Lower lobe of right lung (tissue), 2 donors: ENCODE measurements at places on chromosomes 4 and X.

DNA sequence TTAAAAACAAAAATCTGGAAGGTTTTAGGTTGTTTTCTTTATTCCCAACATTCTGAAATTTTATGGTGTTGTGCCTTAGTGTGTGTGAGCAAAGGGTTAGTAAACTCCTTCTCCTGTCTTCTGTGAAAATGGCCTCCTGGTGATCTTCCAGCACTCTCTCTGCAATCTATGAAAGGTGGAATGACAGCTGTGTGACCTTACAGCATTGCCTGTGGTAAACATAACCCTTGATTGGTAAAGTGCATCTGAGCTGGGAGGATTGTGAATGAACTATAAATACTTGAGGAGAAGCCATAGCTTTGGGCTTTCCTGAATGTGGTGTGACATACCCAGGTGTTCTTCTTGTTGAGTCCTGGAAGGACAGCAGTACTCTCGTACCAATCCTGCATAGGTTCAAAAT, 10.0 kb downstream of the ART3 start:
- no peak for DNase-seq

DNA sequence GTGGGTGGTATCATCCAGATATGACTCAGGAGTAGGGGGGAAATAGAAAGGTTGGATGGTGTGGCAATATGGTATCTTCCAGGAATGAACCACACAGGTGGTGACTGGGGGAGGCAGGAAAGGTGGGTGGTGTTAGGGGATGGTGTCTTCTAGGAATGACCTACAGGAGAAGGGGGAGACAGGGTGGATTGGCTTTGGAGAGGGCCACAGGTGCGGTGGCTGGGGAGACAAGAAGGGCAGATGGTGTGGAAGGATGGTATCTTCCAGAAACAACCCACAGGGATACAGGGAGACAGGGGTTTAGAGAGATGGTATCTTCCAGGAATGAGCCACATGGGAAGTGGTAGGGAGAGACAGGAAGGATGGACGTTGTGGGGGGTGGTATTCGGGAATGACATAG, 64.0 kb downstream of the MAOA start:
- no peak for DNase-seq

DNA sequence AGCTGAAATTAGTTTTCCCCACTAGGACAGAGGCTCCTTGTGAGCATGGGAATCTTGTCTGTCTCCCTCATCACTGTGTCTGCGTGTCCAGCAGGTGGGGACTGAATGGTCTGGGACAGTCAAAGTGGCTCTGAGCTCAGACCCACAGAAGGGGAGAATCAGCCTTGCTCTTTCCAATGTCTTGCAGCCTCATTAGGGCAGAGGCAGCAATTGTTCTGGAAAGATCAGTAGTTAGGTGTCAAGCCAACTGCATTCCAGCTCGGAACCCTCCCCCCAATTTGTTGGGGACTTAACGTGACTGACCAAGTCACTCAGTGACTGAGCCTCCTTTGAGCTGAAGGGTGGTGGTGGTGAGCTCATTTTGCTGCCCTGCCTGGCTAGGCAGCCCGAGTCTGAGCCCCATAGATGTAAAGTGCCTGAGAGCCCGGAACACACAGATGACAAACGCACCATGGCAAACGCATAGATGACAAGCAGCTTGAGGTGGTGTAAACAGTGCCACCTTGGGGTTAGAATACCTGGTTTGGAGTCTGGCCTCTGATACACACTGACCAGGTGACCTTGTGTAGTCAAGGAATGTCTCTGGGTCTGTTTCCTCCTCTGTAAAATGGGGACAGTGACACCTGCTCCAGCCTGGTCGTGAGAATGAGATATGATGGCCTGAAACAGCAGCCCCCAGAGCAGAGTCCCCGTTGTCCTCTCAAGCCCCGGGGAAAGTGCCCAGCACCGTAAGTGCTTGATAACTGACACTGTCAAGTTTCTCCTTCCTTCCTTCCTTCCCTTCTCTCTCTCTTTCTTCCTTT, 2.7 kb upstream of the SORCS2 start:
- DNase-seq, result peak; percentile 17

GRCh38 chr4:37573566-37573965, 112.6 kb downstream of the RELL1 start:
- no peak for DNase-seq

DNA sequence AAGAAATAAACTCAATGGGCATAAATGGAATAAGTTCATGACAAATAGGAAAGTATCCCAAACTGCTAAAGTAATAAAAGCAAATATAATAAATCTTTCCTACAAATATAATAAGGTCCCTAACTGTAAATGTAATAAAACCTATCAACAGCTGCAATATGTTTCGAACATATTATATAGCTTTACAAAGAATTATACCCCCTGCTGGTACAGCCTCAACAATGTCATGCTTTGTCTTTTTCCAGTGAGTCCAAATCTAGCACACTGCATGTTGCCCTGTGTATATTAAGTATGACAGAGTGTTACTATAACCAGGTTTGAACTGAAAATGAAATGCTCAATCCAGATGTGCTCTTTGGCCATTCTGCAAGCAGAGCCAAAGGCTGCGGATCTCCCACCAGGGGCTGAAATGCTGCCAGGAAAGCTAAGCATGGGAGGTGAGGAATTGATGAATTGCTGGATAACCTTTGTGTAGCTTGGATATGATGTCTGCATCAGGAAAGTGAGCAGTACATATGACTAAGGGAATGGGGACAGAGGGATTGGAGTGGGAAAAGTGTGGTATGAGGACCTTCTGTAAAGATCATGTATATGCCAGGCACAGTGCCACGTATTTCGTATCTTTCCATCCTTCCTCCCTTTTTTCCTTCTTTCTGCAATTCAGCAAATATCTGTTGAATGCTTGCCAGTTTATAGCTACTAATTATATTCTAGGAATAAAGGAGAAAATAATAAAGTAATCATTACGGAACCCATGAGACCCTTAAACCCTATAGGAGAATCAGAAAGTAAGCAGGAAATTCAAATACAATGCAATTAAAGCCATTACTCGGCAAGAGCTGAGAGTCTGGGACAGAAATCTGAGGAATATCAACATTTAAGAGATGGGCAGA, 954.6 kb upstream of the LCORL start:
- DNase-seq, result no peak

DNA sequence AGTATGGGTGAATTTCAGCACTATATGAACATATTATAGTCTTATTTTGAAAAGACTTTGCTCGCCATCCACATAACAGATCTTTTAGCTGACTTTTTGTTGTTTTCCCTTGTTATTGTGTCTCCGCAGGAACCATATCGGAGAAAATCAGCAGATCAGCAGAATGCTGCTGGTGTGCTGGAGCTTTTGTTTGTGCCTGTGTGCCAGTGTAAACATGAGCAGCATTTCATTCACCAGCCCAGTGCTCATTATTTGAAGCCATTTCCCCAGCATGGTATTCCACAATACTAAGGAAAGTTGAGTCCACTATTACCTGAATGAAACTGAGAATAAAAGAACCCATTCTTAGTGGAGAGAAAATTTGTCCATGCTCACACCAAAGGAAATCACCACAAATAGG, 261.8 kb upstream of the ARX start:
- DNase-seq, result no peak

DNA sequence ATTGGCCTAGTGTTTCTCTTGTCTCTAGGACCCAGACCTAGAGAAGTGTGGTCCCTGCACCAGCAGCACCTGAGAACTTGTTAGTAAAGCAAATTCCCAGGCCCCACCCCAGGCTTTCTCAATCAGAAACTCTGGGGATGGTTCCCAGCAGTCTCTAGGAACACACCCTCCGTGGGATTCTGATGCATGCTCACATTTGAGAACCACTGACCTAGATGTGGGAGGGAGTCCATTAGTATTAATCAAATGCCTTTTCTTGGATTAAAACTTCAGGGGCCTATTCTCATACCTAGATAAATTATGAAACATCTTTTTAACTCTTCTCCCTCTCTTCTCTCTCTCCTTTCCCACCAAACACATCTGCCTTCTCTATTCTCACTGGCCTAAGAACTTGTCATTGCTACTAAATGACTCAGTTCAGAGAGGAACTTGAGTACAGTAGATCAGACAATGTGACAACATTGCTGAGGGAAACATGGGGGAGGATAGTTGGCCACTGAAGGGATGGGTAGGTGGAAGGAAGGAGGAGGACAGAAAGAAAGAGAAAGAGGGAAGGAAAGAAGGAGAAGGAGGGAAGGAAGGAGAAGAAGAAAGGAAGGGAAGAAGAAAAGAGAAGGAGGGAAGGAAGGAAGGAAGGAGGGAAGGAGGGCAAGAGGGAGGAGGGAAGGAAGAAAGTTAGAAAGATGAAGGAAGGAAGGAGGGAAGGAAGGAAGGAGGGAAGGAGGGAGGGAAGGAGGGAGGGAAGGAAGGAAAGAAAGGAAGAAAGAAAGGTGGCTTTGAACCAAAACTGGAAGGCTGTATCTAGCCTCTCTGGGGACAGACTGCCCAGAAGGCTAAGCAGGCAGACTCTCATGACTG, 132.7 kb upstream of the MAP3K15 start:
- no peak for DNase-seq

DNA sequence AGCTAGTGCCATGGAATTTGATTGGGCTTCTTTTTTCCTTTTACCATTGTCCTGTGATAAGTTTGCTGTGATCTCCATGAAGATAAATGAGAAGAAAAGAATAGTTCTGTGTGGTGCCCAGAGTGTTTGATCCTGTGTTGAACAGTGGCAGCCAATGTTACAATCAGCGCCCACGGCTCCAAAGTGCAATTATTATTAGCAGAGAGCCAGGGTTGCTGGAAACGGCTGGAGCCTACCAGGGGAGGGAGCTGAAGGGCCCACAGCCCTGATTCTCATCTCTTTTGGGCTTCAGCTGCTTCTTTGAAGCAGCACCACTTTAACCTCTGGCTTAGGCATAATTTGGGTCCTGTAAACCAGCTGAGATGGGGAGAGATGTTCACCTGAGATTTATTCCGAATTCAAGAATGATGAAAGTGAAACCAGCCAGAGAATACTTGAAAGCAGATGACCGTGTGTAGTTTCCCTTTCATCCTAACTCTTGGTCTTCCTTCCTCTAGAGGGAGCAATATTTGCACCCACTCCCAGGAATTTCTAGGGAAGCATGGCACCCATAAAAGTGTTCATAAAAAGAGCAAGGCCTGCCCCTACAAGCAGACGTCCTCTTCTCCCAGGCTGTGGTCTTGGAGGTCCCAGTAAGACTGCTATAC, 298.3 kb downstream of the EVC2 start:
- no peak for DNase-seq

DNA sequence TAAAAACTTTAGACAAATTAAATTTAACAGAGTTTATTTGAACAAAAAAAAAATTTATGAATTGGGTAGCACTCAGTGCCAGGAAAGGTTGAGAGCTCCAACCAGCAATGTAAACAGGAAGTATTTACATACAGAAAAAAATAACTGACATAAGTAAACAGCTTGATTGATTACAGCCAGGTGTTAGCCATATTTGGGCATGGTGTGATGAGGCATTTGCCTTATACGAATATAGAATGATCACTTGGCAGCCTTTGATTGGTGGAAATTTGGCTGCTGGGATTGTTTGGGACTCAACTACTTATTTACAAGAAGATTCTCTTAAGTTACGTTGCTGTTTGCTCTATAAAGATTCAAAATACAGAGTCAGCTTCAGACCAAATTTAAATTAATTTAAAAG, 172.0 kb downstream of the ADAM29 start:
- DNase-seq, result no peak

DNA sequence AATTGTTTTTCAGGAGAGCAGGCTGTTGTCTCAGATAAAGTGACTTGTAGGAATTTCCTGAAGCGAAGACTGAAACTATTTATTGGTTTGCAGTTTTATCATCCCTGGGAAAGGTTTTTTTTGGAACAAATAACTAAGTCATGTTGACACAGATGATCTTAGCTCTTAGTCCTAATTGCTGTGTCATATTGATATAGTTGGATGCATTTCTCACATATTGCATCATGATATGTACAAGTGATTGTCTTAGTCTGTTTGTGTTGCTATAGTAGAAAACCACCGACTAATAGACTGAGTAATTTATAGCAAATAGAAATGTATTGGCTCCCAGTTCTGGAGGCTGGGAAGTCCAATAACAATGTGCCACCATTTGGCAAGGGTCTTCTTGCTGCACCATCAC, 397.5 kb upstream of the PPP1R2C start:
- DNase-seq, result no peak

GRCh38 chrX:20067709-20068561, 48.8 kb downstream of the MAP7D2 start:
- DNase-seq, result peak; percentile 71
